ENCODE measurements at places on chromosomes 13 and 19.

GRCh38 chr13:108425056-108425455, 155.5 kb downstream of the TNFSF13B start:
- DNase-seq, result no peak

DNA sequence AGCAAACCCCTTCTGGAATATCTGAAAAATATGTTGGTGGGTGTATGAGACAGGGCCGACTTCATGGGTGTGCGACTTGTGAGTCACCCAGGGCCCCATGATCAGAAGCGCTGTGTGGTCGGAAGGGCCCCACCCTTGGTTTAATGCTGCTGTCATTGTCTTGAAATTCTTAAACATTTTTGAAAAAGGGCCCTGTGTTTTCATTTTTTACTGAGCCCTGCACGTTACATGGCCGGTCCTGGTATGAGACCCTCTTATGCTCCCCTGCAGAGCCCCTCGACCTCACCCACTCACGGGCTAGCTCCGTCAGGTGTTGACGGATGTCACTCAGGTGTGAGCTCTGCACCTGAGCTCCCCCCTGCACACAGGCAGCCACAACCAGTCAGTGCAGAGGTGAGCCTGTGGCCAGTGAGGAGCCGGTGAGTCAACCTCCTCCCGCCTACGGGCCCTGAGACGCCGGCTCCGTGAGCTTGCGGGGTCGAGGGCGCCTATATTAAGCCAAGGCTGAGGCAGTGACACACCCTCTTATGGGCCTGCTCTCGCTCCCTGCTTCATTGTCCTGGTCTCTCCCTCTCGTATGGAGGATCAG, 27.7 kb downstream of the GADD45B start:
- peak; percentile 69 for DNase-seq

DNA sequence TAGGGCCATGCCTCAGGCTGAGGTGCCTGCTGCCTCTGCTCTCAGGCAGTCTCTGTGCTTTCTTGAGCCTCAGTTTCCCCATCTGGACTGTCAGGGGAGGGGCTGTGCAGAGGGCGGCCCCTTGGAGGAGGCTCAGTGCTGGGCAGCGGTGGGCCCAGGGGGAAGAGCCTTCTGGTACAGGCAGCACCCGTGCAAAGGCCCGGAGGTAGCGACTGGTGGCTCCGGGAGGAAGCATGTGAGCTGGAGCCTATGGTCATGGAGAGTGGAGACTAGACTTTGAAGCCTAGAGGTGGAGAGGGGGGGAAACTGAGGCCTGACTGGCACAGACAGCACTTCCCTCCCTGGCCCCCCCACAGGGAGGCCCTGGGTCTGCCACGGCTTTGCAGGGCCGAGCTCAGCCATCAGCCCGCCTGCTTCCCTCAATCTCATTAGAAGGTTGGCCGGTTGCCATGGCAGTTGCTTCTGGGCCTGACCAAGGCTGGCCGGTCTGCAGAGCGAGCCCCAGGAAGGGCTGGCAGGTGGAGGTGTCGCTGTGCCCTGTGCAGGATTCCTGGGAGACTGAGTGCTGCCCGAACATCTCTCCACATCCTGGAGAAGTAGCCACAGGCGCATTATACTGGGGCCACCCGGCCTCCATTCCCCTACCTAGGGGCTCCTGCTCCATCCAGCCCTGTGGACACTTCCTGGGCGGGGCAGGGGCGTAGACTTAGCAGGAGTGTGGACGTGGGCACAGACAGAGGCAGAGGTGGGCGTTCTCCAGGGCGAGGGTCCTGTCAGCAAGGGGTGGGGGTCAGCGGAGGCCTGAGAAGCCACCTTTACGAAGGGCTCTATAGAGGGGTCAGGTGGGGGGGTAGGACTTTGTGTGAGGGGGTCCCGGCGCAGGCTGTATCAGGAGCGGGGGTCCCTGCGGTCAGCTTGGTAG, 53.2 kb downstream of the CRTC1 start:
- DNase-seq, result no peak

GRCh38 chr13:43482641-43483040, 304.1 kb downstream of the ENOX1 start:
- DNase-seq, result no peak

- no peak for DNase-seq
Measured at GRCh38 chr19:5594521-5594950, 26.8 kb upstream of the TINCR start.

DNA sequence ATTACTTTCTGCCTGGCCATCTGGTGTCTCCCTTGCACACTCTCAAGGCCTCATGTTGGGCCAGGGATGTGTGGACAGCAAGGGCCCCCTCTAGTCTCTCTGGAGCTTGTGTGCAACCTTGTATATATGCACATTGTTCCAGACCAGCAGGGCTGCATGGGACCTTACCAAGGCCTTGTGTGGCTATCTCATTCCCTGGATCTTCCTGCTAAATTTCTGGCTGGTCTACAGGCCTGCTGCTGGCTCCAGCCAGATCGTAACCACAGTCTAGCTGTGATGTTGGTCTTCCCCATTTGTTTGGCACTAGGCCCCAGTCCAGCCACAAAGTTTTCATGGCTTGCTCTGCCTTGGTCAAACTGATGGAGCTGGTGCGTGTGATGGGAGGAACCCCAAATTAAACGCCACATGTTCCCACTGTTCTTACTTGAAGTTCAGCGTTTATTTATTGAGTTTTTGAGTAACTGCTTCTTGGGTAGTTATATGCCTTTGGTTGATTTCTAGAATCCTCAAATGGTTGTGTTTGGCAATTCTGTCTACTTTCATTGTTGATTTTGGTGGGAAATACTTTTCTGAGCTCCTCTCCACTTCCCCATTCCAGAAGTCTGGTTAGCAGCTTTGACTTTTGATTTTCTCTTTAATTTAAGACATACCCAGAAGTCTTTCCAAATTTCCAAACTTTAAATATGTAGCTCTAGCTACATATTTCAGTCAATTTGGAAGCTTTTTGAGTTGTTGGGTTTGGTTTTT, 56.4 kb downstream of the SIPA1L3 start:
- DNase-seq, result no peak

DNA sequence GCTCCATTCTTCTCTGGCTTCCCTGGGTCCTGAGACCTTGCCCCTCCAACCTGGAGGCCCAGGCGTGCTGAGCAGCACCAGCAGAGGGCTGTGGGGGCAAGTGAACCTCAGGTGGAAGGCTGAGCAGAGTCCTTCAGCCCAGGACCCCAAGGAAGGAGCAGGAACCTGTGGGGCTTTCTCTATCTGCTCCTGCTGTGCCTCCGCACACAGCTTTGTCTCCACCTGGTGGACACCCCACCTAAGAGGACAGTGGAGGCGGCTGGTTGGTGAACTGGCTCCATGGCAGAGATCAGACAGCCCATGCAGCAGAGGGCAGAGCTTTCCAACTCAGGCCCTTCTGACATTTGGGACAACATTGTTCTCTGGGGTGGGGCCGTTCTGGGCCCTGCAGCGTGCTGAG, 19.7 kb downstream of the ZFR2 start:
- DNase-seq, result peak; percentile 30

DNA sequence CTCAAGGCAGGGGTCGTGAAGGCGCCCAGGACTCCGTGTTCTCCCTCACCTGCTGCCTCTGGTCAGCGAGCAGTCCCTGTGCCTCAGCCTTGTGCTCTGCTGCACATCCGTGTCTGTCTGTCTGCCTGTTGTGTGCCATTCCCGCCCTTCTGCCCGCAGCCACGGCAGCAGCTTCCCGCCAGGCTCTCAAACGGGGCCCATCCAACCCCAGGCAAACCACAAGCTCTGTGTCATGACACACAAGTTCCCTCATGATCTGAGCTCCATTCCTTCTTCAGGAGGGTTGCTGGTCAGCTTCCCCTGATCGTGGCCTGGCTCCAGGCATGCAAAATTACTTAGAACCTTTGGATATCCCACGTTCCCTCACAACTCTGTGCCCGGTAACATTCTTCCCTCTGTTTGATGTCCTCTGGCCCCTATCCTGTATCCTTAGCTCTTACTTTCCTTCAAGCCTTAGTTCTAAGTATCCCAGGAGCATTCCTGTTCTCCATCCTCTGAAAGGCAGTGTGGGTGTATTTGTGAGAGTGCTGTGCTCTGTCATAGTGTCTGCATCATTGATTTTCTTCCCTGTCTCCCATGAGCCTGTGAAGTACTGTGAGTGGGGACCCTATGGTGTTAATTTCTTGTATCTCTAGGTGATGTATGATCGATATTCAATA, 3.2 kb downstream of the GPR183 start:
- DNase-seq, result peak; percentile 67

- no peak for DNase-seq
Measured at GRCh38 chr13:25247360-25247759, 39.9 kb downstream of the MTMR6 start.

GRCh38 chr13:29476046-29476445, 119.4 kb downstream of the SLC7A1 start:
- no peak for DNase-seq

- no peak for DNase-seq
Measured at GRCh38 chr19:45575216-45575615, 9.4 kb downstream of the OPA3 start.

DNA sequence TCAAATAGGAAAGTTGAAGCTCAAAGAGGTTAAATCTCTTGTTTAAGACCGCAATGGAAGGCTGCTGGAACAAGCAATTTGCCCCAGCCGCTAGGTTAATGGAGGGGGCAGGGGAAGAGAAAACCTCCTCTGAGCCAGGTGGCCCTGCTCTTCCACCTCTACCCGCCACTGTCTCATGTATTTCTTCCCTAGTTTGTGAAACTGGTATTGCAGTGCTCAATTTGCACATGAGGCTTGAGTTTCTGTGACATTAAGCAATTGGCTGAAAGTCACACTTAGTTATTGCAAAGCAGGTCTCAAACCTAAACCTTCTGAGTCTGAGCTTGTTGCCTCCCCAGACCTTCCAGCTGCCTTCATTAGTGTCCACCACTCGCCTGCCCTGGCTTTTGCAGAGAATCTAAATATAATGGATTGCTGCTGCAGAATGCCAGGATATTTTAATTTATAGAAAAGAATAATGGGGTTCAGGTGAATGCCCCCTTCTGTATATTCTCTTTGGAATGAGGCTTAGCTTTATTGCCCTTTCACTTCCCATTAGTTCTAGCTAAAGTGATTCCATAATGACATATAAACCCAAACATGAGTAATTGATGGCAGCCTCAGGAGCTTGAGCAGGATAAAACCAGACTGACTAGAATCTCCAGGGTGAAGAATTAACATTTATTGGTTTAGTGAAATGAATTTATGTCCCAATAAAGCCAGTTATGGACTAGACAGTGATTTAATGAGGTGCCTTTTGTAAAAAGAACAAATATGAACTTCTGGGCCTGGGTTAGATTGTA, 27.0 kb upstream of the OLFM4 start:
- DNase-seq, result no peak

DNA sequence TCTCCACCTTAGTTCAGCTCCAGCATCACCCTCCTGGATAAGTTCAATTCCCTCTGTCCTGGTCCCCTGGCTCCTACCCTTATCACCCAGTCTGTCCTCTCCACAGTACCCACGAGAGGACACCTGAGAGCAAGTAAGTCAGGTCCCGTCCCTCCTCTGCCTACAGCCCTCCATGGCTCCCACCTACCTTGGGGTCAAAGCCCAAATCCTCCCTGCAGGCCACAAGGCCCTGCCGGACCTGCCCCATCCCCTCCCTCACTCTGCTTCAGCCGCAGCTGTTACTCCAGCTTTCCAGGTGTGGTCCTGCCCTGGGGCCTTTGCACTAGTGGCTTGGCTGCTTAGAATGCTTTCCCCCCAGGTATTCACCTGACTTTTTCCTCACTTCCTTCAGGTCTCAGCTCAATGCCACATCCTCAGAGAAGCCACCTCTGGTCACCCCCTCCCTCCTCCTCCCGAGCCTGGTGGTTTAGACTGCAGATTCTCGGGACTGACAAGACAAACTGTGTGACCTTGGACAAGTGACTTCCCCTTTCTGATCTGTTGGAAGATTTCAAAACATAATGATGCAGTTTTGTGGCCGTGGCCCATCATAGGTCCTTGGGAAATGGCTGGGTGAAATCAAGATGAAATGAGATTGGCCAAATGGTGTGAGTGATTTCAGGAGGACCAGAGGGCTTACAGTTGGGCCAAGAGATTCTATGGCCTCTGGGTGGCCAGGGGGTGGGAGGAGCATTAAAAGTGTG, 3.6 kb downstream of the TUBB4A start:
- DNase-seq, result no peak

DNA sequence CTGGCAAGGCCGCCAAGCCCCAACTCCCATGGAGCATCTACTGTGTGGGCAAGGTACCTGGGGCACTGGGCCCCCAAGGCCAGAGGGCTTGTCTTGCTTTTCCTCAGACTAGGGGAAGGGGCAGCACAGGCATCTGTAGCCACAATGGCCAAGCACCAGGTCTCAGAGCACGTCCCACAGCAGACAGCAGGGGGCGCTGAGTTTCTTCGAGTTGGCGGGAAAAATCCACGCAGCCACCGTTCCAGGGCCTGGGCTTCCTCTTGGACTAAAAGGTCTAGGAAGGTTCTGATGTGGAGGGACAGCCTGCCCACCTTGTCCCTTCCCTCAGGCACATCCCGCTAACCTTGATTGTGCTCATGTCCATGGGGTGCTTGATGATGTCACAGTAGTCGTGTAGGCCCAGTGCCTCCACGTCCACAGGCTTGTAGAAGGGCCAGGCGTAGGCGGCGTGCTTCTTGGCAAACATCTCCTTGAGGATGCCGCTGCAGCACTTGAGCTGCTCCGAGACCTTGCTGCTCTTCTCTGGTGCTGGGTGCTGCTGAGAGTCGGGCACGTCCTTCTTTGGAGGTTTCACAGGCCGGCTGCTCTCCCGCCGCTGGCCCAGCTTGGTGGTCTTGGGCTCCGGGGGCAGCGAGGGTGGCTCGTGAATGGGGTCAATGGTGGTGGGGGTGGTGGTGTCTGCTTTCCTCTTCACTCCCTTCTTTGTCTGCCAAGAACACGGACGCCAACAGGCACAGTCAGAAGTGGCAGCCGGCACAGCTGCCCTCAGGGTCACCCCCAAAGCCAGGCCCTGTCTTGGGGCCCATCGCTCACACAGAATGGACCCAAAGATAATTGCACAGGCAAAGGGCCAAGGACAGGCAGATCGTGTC, 32.0 kb upstream of the EPHX3 start:
- peak; percentile 80 for DNase-seq

Data from stimulated activated CD4-positive, alpha-beta T cell treated with anti-CD3 and anti-CD28 coated beads, Interleukin-4, amount 100 ng/mL, for 24 hours (primary cell).